Activated naive CD4-positive, alpha-beta T cell treated with anti-CD3 and anti-CD28 coated beads, Interleukin-2, amount 50 U/mL, for 16 hours (primary cell): ENCODE measurements at places on chromosomes 11 and 22.

GRCh38 chr22:41544671-41545476 is 604 bp upstream of the POLR3H start:
- no peak for DNase-seq

- no peak for DNase-seq
Measured at GRCh38 chr22:20751185-20751851, 22.6 kb upstream of the SERPIND1 start.

GRCh38 chr22:21014726-21015465 is at the start of gene P2RX6:
Gene P2RX6 (plus strand): TSS chr22:21015165. CDS start chr22:21015175, 10 bp downstream.
- peak; percentile 8 for DNase-seq

DNA sequence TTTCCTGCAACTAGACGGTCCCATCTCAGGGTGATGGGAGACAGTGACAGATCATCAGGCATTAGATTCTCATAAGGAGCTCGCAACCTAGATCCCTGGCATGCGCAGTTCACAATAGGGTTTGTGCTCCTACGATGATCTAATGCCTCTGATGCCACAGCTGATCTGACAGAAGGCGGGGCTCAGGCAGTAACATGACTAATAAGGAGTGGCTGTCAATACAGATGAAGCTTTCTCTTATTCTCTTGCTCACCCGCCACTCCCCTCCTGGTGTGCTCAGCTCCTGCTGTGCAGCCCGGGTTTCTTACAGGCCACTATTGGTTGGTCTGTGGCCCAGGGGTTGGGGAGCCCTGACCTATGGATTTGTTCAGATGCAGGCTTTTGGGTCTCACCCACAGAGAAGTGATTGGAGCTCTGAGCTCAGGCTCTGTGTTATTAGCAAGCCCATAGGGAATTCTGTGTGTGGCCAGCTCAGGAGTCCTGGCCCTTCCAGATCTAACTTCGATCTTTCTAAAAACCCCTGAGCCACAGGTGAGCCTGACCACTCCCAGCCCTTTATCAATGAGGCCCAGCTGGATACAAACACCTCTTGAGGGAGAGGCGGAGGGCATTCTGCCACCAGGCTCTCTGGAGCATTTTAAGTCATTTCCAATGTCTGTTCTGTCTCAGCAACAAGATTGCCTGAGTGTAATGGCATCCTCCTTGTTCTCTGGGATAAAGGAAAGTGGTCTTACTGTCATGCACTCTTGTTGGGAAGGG is 351.8 kb downstream of the BUD13 start:
- DNase-seq = no peak

DNA sequence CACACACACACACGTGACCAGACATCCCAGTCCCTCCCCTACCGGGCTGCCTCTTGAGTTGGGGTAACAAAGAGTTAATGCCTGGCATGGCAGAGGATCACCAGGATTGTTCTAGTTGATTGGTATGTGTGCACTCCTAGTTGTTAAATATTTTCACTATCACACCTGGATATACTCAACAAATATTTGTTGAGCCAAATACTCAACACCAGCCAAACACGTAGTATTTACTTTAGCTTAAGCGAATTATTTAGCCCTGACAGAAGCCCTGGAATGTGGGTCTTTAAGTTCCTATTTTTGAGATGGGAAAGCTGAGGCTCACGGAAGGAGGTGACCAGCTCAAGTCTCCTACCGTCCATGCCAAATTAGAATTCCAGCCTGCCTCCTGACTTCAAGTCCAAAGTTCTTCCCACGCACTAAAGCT is 10.5 kb downstream of the CD3E start:
- no peak for DNase-seq
